ENCODE measurements at places on chromosomes 2 and 18.

DNA sequence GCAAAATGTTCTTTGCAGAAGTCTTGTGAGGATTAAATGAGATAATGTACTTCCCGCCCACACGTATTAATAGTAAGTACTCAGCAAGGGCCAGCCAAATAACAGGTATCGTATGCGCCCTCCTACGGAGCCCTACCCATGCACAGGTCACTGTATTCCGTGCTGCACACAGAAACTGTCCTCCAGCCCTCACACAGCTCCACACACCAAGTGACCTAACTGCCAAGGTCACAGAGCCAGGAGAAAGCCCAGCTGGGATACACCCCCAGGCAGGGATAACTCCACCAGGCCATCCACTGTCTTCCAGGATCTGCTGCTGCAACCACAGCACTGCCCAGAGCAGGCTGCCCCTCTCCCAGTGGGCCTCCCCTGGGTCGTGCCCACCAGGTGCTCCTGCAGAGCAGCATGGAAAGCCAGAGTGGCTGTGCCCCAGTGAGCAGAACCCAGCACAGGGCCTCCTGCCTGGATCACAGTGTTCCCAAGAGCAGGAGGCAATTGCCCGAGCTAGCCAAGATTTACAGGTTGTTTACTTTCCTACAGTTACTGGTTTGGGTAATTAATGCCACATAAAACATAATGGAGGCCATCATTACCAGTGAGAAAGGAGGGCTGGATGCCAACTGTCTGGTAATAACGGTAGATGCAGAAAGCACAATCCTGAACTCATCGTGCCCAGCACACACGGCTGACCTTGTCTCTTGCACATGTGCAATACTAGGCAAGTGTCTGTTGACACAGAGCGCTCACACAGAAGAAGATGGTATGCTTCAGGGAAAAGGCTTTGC lies 24.4 kb downstream of the TFCP2L1 start:
- DNase-seq = no peak

DNA sequence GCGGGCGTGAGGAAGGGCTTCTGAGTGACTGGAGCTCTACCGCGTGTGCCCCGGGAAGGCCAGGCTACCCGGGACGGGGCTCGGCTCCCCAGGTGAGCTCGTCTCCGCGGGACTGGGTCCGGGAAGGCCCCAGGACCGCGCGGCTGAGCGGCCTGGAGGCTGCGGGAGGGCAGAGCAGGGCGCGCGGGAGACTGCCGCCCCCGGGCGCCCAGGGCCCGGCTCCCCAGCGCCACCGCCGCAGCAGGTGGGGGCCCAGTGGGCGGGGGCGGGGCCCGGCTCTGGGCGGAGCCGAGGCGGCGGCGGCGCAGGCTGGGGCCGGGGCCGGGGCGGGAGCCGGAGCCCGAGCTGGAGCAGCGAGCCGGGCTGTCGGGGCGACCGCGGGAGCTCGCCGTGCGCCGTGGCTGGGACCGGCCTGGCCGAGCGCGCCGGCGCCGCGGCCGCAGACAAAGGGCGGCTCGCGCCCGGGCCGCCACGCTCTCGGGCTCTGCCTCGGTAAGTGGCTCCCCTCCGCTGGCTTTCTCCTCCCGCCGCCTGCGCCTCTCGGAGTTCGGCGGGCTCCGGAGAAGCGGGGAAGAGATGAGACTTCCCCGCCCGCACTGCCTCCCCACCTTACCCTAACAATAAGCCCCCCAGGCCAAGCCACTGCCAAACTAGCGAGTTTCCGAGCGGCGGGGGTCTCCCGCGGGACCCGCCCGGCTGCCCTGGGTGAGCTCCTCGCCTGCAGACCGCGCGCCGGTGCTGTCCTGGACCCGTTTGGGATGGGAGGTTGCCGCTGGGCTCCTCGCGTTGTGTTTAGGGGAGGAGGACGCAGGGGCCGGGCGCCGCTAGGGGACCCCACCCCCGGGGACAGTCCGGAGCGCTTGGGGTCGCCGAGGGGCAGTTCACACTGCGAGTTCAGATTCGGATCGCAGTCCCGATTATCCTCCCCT lies at the start of gene MAPK4:
Gene MAPK4 (plus strand): TSS at position 336 of the 929 bp plus-strand sequence. CDS start 103,872 bp downstream, outside the sequence.
- no peak for DNase-seq

GRCh38 chr2:158325031-158325781 lies 131.3 kb downstream of the CCDC148 start:
- DNase-seq = no peak

GRCh38 chr2:121408641-121409040 lies 122.0 kb upstream of the RNU4ATAC start:
- no peak for DNase-seq

- no peak for DNase-seq
Observed at GRCh38 chr2:7801212-7801611, 880.6 kb upstream of the ID2 start.

DNA sequence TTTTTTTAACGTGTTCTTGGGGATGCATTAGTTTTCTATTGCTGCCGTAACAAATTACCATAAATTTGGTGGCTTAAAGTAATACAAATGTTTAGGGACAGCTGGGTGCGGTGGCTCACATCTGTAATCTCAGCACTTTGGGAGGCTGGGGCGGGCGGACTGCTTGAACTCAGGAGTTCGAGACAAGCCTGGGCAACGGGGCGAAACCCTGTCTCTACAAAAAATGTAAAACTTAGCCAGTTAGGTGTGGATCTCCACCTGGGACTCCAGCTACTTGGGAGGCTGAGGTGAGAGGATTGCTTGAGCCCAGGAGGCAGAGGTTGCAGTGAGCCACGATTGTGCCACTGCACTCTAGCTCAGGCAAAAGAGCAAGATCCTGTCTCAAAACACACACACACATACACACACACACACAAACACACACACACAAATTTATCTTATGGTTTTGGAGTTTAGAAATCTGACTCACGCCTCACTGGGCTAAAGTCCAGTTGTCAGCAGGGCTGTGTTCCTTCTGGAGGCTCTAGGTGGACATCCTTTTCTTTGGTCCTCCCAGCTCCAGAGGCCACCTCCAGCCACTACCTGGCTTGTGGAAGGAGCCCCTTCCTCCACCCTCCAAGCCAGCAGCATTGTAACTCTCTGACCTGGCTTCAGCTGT lies 76.1 kb downstream of the SEPTIN10 start:
- DNase-seq = no peak

GRCh38 chr2:83901317-83901716 lies 557.8 kb downstream of the SUCLG1 start:
- DNase-seq = no peak

DNA sequence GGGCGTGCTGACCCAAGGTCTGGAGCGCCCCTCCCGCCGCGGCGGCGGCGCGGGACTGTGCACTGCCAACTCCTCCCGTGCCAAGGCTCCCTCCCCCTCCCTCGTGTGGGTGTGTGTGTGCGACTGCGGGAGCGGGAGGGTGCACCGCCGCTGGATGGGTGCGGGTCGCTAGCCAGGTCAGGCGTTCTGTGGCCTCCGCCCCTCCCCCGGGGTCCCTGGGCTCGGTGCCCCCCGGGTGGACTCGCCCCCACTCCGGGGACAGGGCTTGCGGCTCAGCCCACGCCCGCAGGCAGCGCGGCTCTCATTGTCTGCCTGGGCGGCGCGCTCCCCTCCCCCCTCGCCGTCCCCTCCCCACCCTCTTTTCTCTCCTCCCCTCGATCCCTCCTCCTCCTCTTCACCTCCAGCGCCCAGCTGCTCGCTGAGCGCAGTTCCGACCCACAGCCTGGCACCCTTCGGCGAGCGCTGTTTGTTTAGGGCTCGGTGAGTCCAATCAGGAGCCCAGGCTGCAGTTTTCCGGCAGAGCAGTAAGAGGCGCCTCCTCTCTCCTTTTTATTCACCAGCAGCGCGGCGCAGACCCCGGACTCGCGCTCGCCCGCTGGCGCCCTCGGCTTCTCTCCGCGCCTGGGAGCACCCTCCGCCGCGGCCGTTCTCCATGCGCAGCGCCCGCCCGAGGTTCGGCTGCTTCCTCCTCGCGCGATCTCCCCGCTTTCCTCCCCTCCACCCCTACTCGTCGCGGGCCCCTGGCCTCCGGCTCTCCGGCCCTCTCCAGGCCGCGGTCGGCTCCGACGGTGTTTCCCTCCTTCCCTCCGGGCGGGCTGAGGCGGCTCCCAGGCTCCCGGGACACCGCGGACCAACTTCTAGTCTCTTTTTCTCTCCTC lies at the start of gene GATA6:
Gene GATA6 (plus strand): TSS at position 579 of the 878 bp plus-strand sequence. CDS start 1,556 bp downstream, outside the sequence.
- no peak for DNase-seq

DNA sequence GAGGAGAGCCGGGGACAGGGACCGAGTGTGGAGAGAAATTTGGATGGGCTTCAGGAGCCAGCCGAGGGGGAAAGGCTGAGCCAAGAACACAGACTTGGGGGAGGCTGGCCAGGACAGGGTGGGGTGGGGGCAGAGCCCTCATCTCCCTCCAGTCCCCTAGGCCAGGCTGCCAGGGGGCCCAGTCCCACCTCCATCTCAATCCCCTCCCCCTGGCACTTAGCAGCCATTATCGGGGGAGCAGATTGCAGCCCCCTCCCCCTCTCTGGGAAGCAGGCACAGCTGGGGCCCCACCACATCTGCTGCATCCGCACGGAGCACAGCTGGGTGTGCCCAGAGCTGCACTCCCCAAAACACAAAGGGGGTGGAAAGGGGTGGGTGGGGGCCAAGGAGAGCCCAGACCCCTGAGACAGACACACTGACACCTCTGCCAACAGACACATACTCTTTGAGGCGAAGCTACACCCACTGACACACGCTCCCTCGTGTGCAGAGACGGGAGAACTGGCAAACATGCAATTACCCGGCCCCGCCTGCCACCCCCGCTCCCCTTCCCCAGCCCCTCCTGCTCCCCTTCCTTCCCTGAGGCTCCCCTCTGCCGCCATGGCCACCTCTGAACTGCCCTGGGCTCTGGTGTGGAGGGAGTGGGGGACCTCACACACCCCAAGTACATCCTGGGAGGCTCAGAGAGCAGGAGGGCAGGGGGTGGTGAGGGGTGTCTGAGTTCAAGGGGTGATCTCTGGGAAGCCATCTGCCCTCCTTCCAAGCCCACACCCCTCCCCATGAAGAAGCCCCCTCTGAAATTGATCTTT lies 5.1 kb upstream of the ASIC4 start:
- no peak for DNase-seq

GRCh38 chr2:239244625-239245024 lies 156.2 kb downstream of the HDAC4 start:
- DNase-seq = no peak

- DNase-seq = no peak
Observed at GRCh38 chr2:8648441-8649213, 33.2 kb upstream of the ID2 start.

- DNase-seq = no peak
Observed at GRCh38 chr2:186255823-186256222, 230.2 kb upstream of the ZC3H15 start.

GRCh38 chr2:20451341-20451740 lies 4.5 kb downstream of the RHOB start:
- DNase-seq = no peak

DNA sequence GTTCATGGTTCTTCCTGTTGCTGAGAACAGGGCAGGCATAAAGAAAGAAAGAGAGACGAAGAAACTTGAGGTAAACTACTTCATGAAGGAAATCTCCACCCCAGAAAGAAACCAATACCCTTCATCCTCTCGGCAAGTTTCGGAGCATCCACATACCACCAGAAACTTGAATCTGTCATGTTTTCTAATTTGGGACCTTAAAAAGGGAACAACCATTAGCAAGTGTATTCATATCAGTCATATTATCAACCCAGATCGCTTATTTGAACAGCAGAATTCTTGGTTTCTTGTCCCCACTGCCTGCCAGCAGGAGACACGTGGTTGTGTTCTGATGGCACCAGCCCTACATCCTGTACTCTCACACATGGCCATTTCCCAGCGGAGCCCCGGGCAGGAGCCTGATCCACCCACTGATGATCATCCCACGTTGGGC lies 53.2 kb upstream of the FZD7 start:
- DNase-seq = no peak

GRCh38 chr2:35978218-35978617 lies 377.4 kb upstream of the CRIM1 start:
- no peak for DNase-seq

DNA sequence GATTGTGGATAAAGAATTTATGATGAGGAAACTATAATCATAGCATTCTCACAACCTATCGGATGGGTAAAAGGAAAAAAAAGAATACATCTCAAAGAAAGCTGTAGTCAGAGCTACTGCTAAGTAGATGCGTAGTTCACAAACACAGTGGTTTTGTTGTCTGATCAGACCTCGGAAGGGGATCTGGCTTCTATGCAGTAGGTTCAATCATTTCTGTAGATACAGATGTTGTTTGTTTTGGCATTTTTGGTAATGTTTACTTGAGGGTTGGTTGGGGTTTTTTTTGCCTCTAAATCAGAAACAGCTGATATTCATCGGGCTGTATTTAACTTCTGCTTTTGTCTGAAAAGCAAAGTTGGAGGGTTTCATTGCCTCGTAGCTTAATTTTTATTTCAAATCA lies 42.1 kb downstream of the NPAS2 start:
- no peak for DNase-seq

DNA sequence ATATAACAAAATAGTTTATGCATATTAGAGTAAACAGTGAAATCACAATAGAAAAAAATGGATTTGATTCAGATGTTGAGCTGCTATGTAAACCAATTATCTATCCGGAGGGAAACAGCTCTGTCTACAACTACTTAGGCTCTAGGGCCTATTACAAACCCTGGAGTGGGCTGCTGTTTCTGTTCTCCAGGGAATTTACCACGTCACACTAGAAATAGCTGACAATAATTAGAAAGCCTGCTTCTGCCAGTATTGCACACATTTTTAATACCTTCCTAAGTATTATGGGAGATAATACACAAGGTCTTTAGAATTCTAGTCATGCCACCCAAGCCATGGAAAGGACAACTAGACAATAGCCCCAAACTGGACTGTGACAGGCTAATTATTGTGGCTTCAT lies 411.1 kb downstream of the FIGN start:
- no peak for DNase-seq

- no peak for DNase-seq
Observed at GRCh38 chr2:173412628-173413027, 58.0 kb downstream of the CDCA7 start.

GRCh38 chr18:31610286-31611205 lies 18.9 kb downstream of the TTR start:
- DNase-seq = no peak

DNA sequence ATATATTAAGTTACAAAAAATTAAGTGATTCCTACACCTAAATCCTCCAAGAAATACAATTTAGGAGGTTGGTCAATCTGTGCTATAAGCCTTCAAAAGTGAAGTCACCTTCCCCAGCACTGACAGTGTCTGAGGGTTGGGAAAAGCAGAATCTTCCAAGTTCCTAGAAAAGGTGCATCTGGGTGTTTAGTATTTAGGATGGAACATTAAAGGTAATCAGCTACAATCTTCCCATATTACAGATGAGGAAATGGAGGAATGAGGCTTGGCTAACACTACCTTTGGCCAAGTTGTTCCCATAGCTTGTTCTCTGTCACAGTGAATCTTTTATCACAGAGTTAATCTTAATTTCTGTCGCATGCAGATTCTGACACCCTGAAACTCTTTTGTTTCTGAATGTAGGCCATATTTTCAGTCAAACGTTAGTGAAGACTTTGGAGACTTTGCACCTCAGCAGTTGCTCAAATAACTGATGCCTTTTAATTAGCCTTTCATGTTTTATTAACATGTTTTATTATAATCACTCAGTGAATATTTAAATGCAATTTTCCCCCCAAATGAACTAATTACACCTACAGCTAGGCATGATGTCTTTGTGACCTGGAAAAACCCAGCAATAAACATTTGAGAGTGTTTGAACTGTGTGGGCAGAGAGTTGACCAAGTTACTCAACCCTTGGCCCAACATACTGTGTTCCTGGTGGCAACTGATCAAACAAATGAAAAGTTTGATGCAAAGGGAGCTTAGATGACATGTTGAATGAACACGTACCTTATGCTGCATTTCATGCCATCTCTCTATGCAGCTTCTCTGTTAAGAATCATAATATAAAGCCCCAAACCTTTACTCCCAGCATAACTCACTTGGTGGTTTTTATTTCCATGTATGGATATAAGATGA lies 17.6 kb downstream of the FN1 start:
- no peak for DNase-seq
